ENCODE measurements at places on chromosomes 16 and 17. TPM values are rescaled to one million over a fixed set of nuclear protein-coding genes. Genes with fewer than 3 reads are reported as not detected.
A peak's percentile ranks its signal among the peaks of the same experiment; 100 is the strongest.

DNA sequence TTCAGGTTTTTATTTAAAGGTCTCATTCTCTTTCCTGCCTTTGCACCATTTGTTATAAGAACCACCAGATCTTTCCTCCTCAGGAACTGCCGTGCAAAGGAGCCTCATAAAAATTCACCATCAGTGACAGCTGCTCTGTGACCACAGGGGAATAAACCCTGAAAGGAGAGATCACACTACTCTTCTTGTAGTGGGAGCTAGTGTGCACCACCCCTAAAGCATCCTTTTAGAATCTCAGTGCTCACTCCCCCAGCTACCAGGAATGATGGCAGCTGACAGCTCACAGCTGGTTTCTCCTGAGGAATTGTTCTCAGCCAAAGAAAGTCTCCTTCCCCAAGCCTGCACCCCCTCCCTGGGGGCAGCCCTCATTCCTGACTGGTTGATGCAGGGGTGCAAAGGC, 18.7 kb downstream of the VAT1L start:
- H3K27me3 ChIP-seq: no peaks in the 10 kb centered on the region
- no peak overlapping the region for H3K4me3 ChIP-seq
- DNase-seq: no peak
- H3K36me3 ChIP-seq: no peaks in the 10 kb centered on the region
- no peaks in the 10 kb centered on the region for H3K4me1 ChIP-seq
- no peak overlapping the region for H3K27ac ChIP-seq

CSF3 gene
- total RNA-seq: not detected

SCNN1B gene
- total RNA-seq: not detected

DNA sequence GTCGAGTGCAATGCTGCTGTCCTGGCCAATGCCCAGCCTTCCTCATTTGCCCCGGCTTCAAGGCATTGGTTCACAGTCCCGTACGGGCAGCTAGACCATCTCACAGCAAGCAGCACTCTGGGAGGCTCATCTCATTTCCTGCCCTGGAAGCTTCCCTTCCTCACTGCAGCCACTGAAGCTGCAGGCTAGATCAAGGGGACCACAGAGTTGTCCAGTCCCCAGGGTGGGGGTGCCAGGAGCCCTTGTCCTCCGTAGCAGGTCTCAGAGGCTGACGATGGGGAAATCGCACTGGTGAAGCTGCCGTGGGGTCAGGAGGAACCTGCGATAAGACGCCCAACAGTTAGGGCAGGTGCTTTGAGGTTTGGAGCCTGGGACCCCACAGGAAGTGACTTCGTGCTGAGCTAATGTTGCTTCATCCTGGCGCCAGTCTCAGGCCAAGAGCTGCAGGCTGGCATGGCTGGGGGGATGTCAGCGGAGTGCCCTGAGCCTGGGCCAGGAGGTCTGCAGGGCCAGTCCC, at the start of gene SPNS3:
TSS of gene SPNS3 (plus strand) at position 426 of the 517 bp plus-strand sequence. CDS start at position 454, 28 bp downstream.
- no peaks in the 10 kb centered on the region for H3K27me3 ChIP-seq
- DNase-seq: peak; percentile 85
- peaks cover 43% of the 10 kb centered on the region for H3K4me1 ChIP-seq
- peak within 1 kb of the TSS; percentile 73 for H3K4me3 ChIP-seq
- H3K27ac ChIP-seq: peak within 1 kb of the TSS; percentile 91
- peaks cover 9% of the 10 kb centered on the region for H3K36me3 ChIP-seq

- H3K4me1 ChIP-seq: peaks cover 96% of the 10 kb centered on the region
- peaks cover 85% of the 10 kb centered on the region for H3K36me3 ChIP-seq
- no peaks in the 10 kb centered on the region for H3K27me3 ChIP-seq
- DNase-seq: no peak
- H3K4me3 ChIP-seq: peak overlapping the region; percentile 24
- peak overlapping the region; percentile 99 for H3K27ac ChIP-seq
Measured at GRCh38 chr17:80860101-80860671, 131.5 kb upstream of the CHMP6 start.

CRHR1 gene
- not detected for total RNA-seq

ENPP7 gene
- total RNA-seq: 0.23 TPM

DNA sequence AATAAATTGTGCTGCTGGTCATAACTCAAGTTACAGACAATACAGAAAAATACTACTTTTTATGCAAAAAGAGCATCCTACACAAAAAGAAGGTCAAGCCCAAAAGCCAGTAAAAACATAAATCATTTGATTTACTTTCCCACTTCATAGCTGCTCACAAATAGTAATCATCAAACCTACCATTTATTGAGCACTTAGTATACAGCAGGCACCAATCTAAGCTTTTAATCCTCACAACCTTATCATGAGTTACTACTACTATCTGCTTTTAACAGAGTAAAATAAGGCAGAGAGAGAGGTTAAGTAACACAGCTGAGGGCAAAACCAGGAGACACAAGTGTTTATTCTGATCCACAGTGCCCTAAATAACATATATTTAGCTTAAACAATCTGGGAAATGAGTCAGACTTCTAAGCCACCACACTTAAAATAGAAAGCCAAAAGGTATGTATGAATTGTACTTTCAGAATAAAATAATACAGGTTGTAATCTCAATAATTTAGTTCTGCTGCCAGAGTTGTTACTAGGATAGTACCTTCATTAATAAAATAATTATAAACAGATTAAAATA, 1.7 kb upstream of the AARS1 start:
- H3K36me3 ChIP-seq: peaks cover 6% of the 10 kb centered on the region
- H3K27me3 ChIP-seq: peaks cover 3% of the 10 kb centered on the region
- no peak for DNase-seq
- peaks cover 30% of the 10 kb centered on the region for H3K4me1 ChIP-seq
- H3K4me3 ChIP-seq: no peak overlapping the region
- peak overlapping the region; percentile 58 for H3K27ac ChIP-seq

- no peaks in the 10 kb centered on the region for H3K27me3 ChIP-seq
- peaks cover 91% of the 10 kb centered on the region for H3K4me1 ChIP-seq
- peaks cover 74% of the 10 kb centered on the region for H3K36me3 ChIP-seq
- peak overlapping the region; percentile 97 for H3K27ac ChIP-seq
- H3K4me3 ChIP-seq: peak overlapping the region; percentile 55
Measured at GRCh38 chr16:84597931-84598351, 19.9 kb downstream of the COTL1 start.

DNA sequence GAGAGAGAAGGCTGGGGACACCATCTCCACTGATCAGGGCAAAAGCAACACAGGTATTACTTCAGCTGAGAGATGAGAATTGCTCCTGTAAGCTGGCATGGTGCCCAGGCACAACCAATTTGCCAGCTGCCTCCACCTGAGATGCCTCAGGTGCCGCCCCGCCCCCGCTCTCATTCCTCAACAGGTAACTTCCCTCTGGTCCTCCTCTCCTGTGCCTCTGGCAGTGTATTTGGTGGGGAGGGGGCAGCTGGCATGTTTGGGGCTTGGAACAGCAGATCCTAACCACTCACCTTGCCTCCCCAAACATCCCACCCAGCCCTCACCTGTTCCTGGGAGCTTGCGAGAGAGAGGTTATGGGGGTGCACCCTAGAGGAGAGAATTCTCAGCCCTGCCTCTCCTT, 2.9 kb upstream of the SRCIN1 start:
- no peak for DNase-seq
- H3K4me1 ChIP-seq: peaks cover 10% of the 10 kb centered on the region
- no peak overlapping the region for H3K4me3 ChIP-seq
- no peak overlapping the region for H3K27ac ChIP-seq
- H3K27me3 ChIP-seq: peaks cover 73% of the 10 kb centered on the region

- peak within 1 kb of the TSS; percentile 90 for H3K4me3 ChIP-seq
- peaks cover 27% of the 10 kb centered on the region for H3K4me1 ChIP-seq
- DNase-seq: peak; percentile 88
- H3K36me3 ChIP-seq: no peaks in the 10 kb centered on the region
- peaks cover 29% of the 10 kb centered on the region for H3K27me3 ChIP-seq
Measured at GRCh38 chr16:81778861-81779535, at the start of gene PLCG2. TSS of gene PLCG2 (plus strand) at chr16:81779291. CDS start at chr16:81785990, 6,699 bp downstream.

DNA sequence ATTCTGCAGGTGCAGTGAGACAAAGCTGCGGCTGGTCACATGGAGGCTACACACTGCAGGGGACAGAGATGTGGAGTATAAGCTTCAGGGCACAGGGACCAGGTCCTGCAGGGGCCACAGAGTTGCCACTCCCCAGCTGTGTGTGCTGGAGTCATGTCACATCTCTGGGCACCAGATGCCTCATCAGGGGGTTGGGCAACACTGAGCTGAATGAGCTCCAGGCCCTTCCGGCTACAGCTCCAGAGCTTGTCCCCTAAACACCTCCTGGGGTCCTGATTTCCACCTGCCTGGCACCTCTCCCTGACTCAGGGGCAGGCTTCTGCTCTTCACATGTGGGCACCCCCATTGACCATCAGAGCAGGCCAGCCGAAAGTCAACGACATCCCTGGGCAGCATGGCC, 32.5 kb downstream of the SPHK1 start:
- no peaks in the 10 kb centered on the region for H3K4me1 ChIP-seq
- H3K27me3 ChIP-seq: no peaks in the 10 kb centered on the region
- H3K27ac ChIP-seq: no peak overlapping the region
- H3K4me3 ChIP-seq: no peak overlapping the region

HBZ gene
- not detected for total RNA-seq

GRCh38 chr17:863880-864279, 81.7 kb downstream of the MRM3 start:
- DNase-seq: no peak
- no peaks in the 10 kb centered on the region for H3K36me3 ChIP-seq
- peaks cover 27% of the 10 kb centered on the region for H3K27me3 ChIP-seq
- H3K4me1 ChIP-seq: no peaks in the 10 kb centered on the region
- H3K4me3 ChIP-seq: no peak overlapping the region
- no peak overlapping the region for H3K27ac ChIP-seq

Measured in activated CD8-positive, alpha-beta memory T cell treated with anti-CD3 and anti-CD28 coated beads, Interleukin-2, amount 10 ng/mL, durations not matched to agents 7 days and 5 days (primary cell).